ENCODE measurements at places on chromosomes 1 and 21. TPM values are rescaled to one million over a fixed set of nuclear protein-coding genes. Genes with fewer than 3 reads are reported as not detected.

The PRRX1 gene
- not detected for total RNA-seq

The PRR9 gene
- not detected for total RNA-seq

The PGBD5 gene
- 0.03 TPM for total RNA-seq

The MAGI3 gene
- total RNA-seq = 1.5 TPM

DNA sequence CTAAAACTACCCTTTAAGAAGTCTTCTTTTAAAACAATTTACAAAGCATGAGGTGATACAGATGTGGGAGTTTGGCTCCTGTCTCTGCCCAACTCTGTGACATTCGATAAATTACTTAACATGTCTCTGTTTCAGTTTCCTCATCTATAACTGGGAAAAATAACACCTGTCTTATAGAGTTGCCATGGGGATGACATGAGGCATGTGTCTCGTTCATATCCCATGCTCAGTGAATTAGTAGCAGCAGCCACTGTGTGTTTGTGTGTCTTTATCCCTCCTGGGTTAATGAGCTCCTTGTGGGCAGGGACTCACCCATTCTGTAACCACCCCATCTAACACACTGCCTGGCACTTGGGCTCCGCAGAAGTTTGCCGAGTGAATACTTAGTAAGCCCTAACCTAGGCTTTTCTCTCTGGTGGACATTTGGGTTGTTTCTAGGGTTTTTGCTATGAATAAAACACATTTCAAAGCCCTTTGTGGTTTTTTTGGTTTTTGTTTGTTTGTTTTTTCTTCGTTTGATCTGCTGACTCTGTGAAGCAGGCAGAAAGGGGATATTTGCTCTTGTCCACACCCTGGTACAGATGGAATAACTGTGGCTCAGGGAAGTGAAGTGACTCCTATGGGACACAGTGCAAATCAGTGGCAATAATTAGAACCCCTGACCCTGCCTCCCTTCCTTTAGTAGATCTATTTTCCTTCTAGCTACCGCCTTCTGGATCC lies 797 bp upstream of the KCNJ9 start:
- DNase-seq = no peak

DNA sequence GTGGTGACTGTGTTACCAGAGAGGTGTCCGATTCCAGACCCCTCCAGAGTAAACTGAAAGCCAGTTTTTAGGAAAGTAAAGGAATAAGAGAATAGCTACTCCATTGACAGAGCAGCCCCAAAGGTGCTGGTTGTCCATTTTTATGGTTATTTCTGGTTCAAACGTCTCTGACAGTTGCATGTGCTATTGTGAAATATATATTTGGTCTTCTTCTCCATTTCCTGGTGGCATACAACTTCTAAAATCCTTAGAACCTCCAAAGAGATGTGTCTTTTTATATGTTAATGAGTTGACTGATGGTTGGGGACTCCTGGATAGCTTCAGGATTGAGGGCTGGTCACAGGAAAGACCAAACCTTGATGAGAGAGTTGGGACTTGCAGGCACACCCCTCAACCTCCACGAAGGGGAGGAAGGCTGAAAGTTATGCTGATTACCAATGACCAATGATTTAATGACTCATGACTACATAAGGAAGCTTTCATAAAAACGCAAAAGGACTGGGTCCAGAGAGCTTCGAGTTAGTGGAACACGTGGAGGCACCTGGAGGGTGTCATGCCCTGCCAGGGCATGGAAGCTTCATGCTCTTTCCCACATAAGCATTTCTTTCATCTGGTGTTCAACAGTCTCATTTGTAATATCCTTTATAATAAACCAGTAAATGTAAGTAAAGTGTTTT lies 100.7 kb downstream of the SLC16A1 start:
- no peak for DNase-seq

DNA sequence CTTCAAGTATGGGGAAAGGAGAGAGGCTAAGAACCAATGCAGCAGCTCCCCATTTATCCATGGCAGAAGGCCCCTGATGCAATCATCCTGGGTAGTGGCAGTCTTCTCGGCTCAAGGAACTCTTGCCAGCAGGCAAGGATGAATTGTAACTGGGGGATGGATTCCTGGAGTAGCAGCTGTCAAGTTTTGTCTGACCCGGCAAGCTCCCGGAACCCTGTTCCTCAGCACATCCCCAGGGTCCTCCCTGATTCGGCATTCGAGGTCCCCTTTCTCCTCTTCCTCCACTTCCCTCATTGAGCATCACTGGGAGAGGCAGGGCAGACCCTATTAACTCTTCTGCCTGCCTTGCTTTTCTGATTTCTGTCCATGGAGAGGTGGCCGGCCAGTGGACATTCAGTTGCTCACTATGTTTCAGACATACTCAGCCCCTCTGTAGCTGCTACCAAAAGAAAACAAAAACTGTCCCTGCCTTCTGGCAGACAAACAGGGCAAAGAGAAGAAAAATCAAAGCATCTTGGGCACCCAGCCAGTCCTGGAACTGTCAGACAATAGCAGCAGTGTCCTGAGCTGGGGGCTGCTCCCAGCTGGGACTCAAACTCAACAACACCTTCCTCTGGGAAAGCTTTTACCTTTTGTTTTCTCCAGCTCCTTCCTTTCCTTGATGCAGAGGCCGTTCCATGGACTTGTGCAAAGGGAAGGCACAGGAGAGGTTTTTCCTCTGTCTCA lies 5.6 kb upstream of the PTCH2 start:
- DNase-seq = no peak

DNA sequence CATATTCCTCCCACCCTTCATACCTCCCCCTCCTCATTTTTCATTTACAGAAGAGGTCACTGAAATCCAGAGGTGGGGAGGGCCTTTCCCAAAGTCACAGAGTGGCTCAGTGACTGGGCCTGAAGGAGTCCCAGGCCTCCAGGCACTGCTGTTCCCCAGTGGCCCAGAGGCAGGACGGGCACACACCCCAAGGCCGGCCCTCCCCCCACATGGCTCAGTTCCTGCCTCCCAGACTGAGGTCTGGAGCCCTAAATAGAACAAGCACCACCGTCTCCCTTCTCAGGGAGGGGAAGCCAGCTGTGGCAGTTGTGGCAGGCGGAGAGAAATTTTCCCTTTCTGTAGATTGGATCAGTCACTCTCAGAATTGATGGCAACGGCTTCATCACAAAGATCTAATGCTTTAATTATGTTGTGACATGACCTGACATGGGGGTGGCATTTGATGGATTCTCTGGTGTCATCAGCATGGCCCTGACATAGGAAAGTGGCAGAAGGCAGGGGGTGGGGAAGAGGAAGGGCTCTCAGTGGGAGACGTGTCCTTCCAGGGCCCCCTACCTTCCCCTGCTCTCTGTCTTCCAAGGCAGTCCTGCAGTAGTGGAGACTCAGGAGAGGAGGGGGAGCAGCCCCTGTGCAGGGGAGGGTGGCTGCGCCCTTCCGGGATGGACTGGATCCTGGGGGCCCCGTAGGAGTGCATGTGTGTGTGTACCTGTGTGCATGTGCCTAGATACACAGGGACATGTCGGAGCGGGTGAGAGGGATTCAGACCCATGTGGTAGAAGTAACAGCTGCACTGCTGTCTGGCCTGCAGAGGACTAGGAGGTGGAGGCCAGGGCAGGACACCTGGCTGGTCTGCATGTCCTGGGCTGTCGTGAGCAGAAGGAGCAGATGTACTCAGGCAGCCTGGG lies 41.2 kb upstream of the FOXO6 start:
- no peak for DNase-seq

- no peak for DNase-seq
Measured at GRCh38 chr21:29182691-29183092, 52.2 kb downstream of the MAP3K7CL start.

All from natural killer cell treated with Interleukin-12 subunit alpha and Interleukin-12 subunit beta and Interleukin-15 and Interleukin-18, amount 100 ng/mL, for 72 hours (primary cell).